Hepatocyte (in vitro differentiated cells): ENCODE measurements at places on chromosomes 7 and 10. TPM values are rescaled to one million over a fixed set of nuclear protein-coding genes. Genes with fewer than 3 reads are reported as not detected.

Gene SPDYE6
- polyA plus RNA-seq = 0.68 and 1.0 TPM in 2 replicates

Gene EVX1
- polyA plus RNA-seq = 0.95 and 1.9 TPM in 2 replicates

Gene C10orf143
- polyA plus RNA-seq = 3.0 and 3.6 TPM in 2 replicates

Gene SFRP4
- 1.2 and 1.3 TPM in 2 replicates for polyA plus RNA-seq

Gene CUZD1
- polyA plus RNA-seq = 0.52 TPM in 1 of 2 replicates, not detected in the other

Gene WIPF3
- 0.98 and 1.2 TPM in 2 replicates for polyA plus RNA-seq

Gene TRPV5
- polyA plus RNA-seq = not detected in 2 replicates

Gene ZKSCAN5
- 6.2 and 6.9 TPM in 2 replicates for polyA plus RNA-seq

Gene ZNF853
- polyA plus RNA-seq = 6.6 and 9.8 TPM in 2 replicates

Gene PRKCQ
- polyA plus RNA-seq = 0.21 and 0.97 TPM in 2 replicates

Gene OLAH
- polyA plus RNA-seq = not detected in 2 replicates

Gene PILRA
- polyA plus RNA-seq = 1.1 and 3.0 TPM in 2 replicates

Gene DIP2C
- polyA plus RNA-seq = 11.1 and 13.2 TPM in 2 replicates

Gene COL1A2
- polyA plus RNA-seq = 2,013 and 2,200 TPM in 2 replicates

Gene STAG3
- 3.4 and 4.8 TPM in 2 replicates for polyA plus RNA-seq

Gene NPSR1
- not detected in 2 replicates for polyA plus RNA-seq

Gene CABCOCO1
- polyA plus RNA-seq = 0.33 and 1.4 TPM in 2 replicates

Gene PSMG3
- polyA plus RNA-seq = 44.8 and 60.3 TPM in 2 replicates

Gene FRAT2
- polyA plus RNA-seq = 29.4 and 30.4 TPM in 2 replicates
